Skeletal muscle cell (primary cell): ENCODE measurements at places on chromosomes 11 and 22.

DNA sequence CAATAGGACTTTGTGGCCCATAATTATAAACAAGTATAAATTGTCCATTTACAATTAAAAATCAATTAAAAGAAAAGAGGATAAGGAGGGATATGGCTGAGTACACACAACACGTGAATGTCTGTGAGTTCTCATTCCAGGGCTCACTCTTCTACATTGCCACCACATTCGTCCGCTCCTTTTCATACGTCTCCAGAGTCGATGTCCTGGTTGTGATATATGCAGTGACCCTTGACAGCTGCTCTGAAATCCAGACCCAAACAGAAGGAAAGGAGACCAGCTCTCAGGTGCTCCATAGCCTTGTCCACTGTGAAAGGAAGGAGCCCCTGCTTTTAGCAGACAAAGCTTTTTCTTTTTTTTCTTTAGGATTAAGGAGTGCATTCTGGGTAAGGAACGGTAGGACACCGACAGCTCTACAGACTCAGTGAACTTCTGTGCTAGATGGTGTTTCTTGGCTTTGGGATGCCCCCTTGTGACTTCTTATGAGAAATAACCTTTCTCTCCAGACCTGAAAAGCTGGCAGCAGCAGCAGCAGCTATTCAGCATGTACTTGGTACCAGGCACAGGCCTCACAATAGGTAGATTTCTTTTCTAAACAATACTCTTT lies 19.7 kb upstream of the DNAJB13 start:
- peak; percentile 37 for DNase-seq

GRCh38 chr11:1541474-1542204 lies 30.4 kb downstream of the DUSP8 start:
- DNase-seq: no peak

DNA sequence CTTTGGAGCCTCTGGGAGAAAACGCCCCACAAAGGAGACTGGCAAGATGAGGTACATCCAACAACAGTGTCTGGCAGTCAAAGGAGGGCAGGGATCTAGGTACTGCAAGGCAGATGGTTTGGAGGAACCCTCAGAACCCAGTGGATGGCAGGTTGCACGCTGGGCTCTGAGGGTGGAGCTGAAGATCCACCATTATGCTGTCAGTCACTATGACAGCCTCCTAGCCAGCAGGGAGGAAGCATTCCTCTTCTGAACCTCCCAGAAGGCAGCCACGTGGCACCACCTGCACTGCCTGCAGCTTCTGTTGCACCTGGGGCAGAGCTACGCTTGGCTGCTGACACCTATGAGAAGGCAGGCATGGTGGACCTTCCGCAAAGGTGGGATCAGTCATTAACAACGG lies 40.2 kb downstream of the HTR3A start:
- no peak for DNase-seq

- no peak for DNase-seq
Observed at GRCh38 chr22:42792909-42793847, 63.9 kb downstream of the ARFGAP3 start.

DNA sequence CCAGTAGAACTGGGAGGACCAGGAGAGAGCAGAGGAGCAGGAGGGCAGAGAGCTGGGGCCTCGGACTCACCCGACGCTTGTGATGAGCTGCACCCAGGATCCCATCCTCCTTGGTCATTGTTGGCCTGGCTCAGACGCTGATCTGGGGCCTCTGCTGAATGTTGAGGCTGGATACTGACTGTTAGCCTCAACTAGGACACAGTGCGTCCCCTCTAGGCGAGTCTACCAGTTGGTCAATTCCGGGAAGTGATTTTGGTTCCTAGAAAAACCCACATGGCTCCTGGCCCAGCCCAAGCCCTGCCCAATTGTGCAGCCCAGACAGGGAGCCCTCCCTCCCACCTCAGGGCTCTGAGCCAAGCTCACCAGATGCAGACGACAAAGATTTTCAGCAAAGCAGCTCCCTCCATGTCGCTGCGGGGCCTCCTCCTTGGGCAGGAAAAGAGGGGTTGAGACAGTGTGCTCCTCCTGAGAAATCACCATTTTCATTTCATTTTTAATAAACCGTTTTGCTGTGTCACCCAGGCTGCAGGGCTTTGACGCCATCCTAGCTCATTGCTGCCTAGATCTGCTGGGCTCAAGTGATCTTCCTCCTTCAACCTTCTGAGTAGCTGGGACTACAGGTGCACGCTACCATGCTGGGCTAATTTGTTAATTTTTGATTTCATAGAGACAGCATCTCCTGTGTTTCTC lies at the start of gene APOL4:
Gene APOL4, minus strand, starts transcription at position 180 of the 690 bp plus-strand sequence. Its CDS starts 75 bp downstream, at position 105.
- DNase-seq: no peak

DNA sequence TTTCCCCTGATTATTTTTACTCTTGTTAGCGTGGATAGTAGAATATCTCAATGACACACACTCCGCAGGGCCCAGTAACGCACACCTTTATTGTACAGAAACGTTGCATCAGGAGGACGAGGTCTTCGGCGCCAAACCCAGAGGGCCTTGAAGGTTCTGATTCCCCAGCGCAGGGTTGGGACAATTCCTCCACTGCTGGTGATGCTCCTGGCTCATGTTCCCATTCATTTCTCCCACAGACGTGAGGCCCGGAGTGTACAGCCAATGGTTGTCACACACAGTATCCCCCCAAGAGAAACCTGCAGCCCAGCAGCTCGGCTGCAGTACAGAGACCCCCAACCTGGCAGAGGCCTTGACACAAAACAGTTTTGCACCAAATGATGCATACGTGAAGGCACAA lies 6.1 kb upstream of the ANO1 start:
- DNase-seq: no peak

DNA sequence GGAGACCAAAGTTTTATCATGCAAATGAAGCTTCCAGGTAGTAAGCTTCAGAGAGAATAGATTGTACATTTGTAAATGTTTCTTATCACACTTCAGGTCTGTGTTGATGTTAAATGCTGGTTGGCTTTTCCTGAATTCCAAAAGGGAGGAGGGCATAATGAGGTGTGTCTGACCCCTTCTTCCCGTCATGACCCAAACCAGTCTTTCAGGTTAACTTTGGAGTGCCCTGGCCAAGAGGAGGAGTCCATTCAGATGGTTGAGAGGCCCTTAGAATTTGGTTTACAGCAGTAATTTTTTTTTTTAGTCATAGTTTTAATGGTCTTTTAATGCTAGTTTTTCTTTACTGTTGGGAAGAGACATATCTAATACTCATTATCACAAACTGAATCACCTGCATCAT lies 2.5 kb downstream of the OR6X1 start:
- DNase-seq: no peak
